ENCODE measurements at places on chromosomes 2 and 18.

DNA sequence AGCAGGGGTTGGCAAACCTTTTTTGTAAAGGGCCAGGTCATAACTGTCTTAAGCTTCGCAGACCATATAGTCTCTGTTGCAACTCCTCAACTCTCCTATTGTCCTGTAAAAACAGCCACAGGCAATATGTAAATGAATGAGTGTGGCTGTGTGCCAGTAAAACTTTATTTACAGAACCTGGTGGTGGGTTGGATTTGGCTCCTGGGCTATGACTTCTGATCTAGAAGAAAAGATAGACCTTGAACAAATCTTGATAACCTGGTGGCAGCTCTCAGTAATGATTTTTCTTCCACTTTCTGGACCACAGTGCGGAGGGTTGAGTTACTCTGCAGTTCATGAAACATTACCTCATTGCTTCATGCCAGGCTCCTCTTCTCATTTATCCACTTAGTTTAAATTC lies 139.3 kb downstream of the MYCN start:
- no peak for DNase-seq

DNA sequence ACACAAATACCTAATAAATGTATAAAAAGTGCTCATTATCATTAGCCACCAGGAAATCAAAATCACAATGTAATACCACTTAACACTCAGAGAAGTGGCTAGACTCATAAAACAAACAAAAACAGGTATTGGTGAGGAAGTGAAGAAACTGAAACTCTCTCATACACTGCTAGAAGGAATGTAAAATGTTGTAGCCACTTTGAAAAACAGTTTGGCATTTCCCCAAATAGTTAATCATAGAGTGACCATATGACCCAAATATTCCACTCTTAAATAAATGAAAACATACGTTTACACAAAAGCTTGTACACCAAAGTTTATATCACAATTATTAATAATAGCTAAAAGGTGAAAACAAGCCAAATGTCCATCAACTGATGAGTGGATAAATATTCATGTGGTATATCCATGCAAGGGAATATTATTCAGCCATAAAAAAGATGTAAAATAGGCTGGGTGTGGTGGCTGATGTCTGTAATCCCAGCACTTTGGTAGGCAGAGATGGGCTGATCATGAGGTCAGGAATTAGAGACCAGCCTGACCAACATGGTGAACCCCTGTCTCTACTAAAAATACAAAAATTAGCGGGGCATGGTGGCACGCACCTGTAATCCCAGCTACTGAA lies 86.2 kb upstream of the COL5A2 start:
- no peak for DNase-seq

- no peak for DNase-seq
These were observed 136.1 kb upstream of the LGALSL start for GRCh38 chr2:64317707-64318475.

DNA sequence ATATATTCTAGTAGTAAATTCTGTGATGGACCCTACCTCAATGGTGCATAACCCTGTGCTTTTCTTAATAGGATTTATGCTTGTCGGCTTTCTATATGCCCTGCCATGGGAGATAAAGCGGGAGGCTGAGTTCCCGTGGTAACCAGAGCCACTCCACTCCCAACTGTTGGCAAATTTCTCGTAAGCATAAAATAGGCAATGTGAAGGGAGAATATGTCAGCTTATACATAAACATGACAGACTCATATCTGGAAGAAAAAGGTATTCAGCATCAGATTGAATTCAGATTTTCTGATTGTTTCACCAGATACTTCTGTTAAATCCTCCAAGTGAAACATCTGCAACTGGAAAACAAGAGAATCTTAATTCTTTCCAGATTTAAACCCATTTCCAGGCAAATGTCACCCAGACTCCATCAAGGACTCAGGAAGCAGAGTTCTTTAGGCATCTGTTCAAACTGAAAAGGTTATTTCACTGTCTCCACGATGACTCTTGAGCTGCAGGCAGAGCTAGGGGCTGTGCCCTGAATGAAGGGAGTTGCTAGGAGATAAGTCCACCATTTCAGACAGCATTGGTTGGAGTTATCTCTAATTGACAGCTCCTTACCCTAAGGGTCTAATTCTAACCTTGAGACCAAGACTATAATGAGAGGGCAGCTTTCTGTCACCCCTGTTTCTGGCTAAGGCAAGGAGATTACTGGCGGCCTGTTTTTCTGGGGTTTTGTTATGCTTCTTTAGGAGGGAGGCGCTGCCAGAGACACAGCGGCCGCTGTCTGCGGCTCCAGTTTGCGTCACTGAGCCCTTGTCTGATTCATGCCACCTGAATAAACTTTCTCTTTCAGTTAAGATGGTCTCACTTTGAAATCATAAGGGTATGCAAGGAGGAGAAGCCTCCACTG lies 381.3 kb downstream of the SOX11 start:
- peak; percentile 23 for DNase-seq

DNA sequence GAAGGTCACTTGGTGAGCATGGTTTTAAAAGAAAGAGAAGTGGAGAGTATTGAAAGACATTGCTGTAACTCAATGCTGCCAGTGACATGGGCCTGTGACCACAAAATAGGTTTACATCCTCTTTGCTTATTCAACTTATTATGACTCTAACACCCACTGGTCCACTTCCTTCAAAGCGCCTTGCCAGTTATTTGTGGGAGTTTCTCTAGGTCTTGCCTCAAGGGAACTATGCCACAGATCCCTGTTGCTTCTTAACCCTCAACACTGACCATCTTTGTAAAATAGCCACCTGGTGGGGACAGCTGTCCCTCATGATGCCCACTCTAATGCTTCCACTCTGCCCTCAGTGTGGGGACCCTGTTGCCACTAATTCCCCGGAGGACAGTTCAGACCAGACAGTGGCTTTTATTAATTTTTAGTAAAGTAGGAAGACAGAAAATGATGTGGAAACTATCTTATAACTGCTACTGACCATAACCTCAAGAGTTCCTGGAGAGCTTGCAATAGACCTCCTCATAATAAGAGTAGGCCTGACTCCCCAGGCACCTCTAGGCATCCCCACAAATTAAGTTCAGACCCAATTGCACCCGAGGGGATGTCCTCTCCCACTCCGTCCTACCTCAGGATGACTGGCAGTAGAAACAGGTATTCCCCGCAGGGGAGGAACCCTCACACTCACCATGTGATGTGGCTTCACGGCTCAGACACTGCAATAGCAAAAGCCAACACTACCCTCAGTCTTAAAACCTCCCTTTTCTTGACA lies 31.3 kb upstream of the SLC25A52 start:
- DNase-seq, result no peak
